ENCODE measurements at places on chromosomes 6 and 20.

DNA sequence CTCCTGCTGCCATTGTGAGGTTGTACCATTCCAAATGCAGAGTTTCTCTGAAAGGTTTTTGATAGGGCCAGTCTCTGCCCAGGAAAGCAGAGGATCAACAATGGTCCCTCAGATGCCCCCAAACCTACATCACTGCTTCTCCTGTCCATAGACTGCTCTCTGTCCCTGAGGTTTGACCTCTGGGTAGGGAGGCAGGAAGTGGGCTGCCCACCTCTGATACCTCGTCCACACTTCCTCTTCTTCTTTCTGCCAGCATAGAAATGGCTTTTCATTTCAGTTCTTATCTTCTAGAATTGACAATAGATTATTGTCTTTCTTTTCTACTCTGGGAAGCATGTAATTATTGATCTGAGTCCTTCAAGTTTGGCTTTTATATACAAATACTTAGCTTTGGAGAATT is 170.6 kb downstream of the TRMT11 start:
- DNase-seq, result no peak

DNA sequence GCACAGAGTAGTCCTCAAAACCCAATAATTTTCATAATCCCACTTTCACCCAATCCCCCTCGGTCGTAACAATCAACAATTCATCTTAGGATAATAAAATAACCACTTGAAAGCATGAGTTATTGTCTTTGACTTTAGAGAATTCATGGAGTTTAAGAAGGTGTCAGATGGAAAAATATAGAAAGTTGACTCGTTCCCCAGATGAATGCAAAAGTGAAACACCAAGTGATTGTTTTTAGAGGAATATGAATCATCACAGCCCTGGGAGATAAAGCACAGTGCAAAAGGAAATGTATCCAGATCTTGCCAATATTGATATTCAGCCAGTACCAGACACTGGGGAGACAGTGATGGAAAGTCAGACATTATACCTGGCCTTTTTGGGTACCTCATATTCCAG is 860.5 kb downstream of the DHX35 start:
- no peak for DNase-seq

DNA sequence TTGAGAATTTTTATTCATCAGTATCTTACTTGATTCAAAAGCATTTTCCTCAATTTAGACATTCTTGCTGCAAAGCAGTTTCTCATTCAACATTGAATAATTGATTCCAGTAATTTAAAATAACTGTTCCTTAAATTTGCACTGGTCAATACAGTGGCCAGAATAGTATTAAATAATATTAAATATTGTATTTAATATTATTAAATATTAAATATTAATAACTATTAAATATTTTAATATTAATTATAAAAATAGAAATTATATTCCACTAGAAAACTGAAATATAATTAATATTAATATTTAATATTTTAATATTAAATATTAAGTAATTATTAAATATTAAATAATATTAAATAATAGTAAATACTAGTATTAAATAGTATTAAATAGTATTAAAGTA is 758.8 kb downstream of the EYS start:
- no peak for DNase-seq

GRCh38 chr6:128519132-128519930 is 1.1 kb downstream of the PTPRK start:
- DNase-seq, result no peak

DNA sequence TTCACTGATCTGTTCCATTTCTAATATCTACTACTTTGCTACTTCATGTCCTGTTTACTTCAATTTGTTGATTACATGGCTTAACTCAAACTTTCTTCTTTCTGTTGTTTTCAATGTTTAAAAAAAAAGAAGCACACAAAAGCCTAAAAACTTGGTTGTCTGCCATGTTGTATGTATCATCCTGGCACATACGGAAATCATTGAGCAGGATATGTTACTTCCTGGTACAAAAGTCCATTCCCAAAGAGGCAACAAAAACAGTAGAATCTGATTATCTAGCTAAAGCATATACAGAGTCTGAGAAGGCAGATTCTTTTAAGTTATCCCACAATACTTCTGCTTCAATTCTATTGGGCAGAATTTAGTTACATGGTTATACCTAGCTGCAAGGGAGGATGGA is 14.5 kb upstream of the COL12A1 start:
- DNase-seq, result no peak

GRCh38 chr6:156773935-156774852 is 3.0 kb upstream of the ARID1B start:
- DNase-seq, result no peak

- DNase-seq, result no peak
Measured at GRCh38 chr20:10961651-10962288, 288.0 kb upstream of the JAG1 start.

DNA sequence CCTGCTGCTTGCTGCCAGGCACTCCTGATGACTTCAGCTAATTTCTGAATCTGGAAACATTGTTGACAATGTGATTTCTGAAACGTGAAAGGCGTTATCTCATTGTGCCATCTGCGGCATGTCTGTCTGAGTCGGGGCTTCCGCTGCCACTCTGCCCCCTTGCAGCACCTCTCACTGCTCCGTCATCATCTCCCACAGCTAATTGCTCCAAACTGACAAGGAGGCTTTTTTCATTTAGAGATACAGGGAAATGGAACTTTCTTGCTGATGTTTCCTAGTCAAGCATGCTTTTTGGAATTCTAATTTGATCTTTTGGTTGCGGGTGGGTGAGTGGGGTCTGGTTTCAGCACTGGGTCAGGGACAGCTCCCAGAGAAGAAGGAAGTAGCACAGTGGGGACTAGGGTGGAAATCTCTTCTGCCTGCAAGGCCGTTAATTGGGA is 233.5 kb downstream of the DHX35 start:
- no peak for DNase-seq

All from stimulated activated naive CD4-positive, alpha-beta T cell treated with Interleukin-2 at 50 U/mL for 16 hours (primary cell).